A549 treated with Mapracorat at 1 μM for 4 hours (cell line): ENCODE measurements at places on chromosomes 5 and 9. TPM values are rescaled to one million over a fixed set of nuclear protein-coding genes. Genes with fewer than 3 reads are reported as not detected.

The TRIO gene
- 92.8 to 109 TPM (median 101 TPM) in 5 replicates for total RNA-seq

The COL27A1 gene
- 6.7 to 11.0 TPM (median 9.4 TPM) in 5 replicates for total RNA-seq

The SLC24A2 gene
- not detected in 5 replicates for total RNA-seq

The SPEF2 gene
- 1.7 to 3.4 TPM (median 2.3 TPM) in 5 replicates for total RNA-seq

The ENTPD8 gene
- total RNA-seq: 0.10 to 0.30 TPM (median 0.27 TPM) in 5 replicates

The WDR38 gene
- 0.11 to 0.15 TPM (median 0.13 TPM) in 4 of 5 replicates, not detected in the other for total RNA-seq

The CCDC180 gene
- 0.36 to 1.6 TPM (median 0.70 TPM) in 5 replicates for total RNA-seq

The LIX1 gene
- total RNA-seq: not detected in 5 replicates

The ZDHHC11 gene
- 12.6 to 20.1 TPM (median 16.3 TPM) in 5 replicates for total RNA-seq

The HRCT1 gene
- total RNA-seq: 0.32 to 0.51 TPM (median 0.40 TPM) in 5 replicates

The SLC23A1 gene
- total RNA-seq: 1.1 to 1.8 TPM (median 1.3 TPM) in 5 replicates

The MRPS2 gene
- total RNA-seq: 110 to 136 TPM (median 129 TPM) in 5 replicates

The GTF3C5 gene
- 56.8 to 69.1 TPM (median 62.9 TPM) in 5 replicates for total RNA-seq

The SYK gene
- total RNA-seq: 0.03 to 0.13 TPM in 2 of 5 replicates, not detected in the others

The RALGDS gene
- 21.9 to 32.7 TPM (median 28.9 TPM) in 5 replicates for total RNA-seq

The SLC1A1 gene
- 0.82 to 1.7 TPM (median 1.1 TPM) in 5 replicates for total RNA-seq

The CHSY3 gene
- total RNA-seq: 0.04 to 0.18 TPM (median 0.15 TPM) in 5 replicates

The CDKN2B gene
- not detected in 5 replicates for total RNA-seq

The FOXB2 gene
- total RNA-seq: not detected in 5 replicates

The ADGRD2 gene
- total RNA-seq: not detected in 5 replicates

The PPP2R2B gene
- 0.10 to 0.24 TPM (median 0.12 TPM) in 3 of 5 replicates, not detected in the others for total RNA-seq

The PRSS3 gene
- total RNA-seq: 11.8 to 13.5 TPM (median 12.6 TPM) in 5 replicates

The ACTBL2 gene
- 0.06 to 0.08 TPM in 2 of 5 replicates, not detected in the others for total RNA-seq

The PCA3 gene
- total RNA-seq: not detected in 5 replicates

The PLK2 gene
- total RNA-seq: 42.5 to 50.1 TPM (median 44.2 TPM) in 5 replicates

The TMEM171 gene
- total RNA-seq: 4.6 to 6.8 TPM (median 5.7 TPM) in 5 replicates

The NR2F1-AS1 gene
- 1.9 to 4.7 TPM (median 3.7 TPM) in 5 replicates for total RNA-seq

The AK1 gene
- total RNA-seq: 50.6 to 85.5 TPM (median 74.9 TPM) in 5 replicates

The TMEM215 gene
- total RNA-seq: 0.04 TPM in 1 of 5 replicates, not detected in the others

The BARHL1 gene
- 0.07 TPM in 1 of 5 replicates, not detected in the others for total RNA-seq

The ZDHHC12 gene
- total RNA-seq: 60.7 to 93.3 TPM (median 90.8 TPM) in 5 replicates

The PCDHGA12 gene
- total RNA-seq: 0.02 TPM in 1 of 5 replicates, not detected in the others

The OCLN gene
- total RNA-seq: 7.9 to 13.0 TPM (median 10.1 TPM) in 5 replicates
